ENCODE measurements at places on chromosomes 2 and 18.

DNA sequence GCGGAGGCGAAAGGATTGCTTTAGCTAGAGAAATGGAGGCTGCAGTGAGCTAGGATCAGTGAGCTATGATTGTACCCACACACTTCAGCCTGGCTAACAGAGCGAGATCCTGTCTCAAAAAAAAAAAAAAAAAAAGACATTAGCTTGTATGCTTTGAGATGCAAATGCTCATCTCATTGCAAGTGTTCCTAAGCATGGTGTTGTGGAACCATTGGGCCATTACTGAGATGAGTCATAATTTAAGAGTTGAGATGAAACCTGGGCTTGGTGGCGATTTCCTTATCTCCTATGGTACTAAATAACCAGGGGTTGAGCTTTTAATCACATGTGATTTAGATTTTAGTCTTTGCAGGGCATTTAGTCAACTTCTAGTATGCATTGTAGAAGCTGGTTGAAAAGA is 2.2 kb downstream of the PLEKHA3 start:
- DNase-seq, result no peak

DNA sequence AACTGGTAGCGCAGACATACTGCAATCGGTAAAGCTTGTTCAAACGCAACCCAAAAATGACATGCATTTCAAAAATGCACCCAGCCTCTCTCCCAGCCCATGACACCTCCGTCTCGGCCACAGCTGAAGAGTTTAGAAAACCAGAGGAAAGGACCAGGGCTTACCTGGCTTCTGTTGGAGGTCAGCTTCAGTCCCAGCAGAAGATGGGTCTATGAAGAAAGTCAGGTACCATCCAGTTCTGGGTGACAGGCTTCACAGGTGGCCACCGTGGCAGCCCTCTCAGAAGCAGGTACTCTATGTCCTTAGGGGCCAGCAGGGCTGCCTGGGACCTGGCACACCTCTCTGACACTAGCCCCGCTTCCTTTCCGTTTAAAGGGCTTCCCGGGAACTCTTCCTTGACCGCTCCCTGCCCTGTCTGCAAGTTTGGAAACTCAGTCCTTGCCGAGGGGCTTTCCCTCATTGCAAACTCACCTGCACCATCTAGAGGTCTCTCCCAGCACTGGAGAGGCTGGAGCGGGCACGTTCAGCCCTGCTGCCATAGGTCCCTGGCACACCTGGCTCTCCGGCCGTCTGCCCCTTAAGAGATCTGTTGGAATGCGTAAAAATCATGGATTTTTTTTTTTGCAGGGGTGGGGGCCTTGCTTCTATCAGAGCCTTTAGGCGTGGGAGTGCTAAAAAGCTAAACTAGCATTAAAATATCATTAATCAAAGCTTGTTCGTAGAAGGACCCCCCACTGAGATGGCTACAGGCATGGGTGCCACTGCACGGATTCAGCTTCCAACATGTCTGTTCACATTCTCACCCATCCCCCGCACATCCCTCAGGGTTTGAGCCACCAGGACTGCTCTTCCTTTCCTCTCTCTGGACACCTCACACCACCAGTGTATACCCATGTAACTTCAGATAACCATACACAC is at the start of gene EDAR:
Gene EDAR, minus strand, starts transcription at position 425 of the 918 bp plus-strand sequence. CDS start 58,206 bp downstream, outside the sequence.
- peak; percentile 52 for DNase-seq

DNA sequence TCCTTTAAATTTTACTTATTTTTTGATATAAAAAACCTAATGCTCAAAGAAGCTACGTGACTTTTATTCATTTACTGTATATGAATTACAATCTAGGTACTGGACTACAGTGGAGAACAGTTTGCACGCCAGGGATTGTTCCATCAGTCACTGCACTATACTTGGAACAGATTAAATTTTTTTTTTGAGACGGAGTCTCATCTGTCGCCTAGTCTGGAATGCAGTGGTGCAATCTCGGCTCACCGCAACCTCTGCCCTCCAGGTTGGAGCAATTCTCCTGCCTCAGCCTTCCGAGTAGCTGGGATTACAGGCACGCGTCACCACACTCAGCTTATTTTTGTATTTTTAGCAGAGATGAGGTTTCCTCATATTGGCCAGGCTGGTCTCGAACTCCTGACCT is 330.0 kb upstream of the SLC14A2 start:
- DNase-seq, result no peak

DNA sequence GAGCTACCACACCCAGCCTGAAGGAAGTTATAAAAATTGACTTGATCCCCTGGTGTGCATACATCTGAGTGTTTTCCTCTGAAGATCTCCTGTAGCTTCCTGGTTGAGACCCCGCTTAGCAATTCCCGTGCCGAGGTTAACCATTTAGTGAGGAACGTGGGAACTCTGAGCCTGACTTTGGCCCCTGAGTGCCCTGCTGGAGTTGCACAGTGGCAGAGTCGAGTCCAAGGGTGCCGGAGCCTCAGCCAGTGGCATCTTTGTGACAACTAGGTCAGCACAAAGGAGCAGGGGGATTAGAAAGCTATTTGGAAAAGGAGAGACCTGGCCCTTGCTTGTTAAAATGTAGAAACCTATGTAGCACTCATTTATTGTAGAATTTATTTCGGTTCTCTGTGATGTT is 561.2 kb upstream of the SALL3 start:
- no peak for DNase-seq

GRCh38 chr18:59220164-59220783 is 316 bp downstream of the GRP start:
- DNase-seq, result no peak

- no peak for DNase-seq
These were observed 21.6 kb upstream of the AGFG1 start for GRCh38 chr2:227450311-227450841.

DNA sequence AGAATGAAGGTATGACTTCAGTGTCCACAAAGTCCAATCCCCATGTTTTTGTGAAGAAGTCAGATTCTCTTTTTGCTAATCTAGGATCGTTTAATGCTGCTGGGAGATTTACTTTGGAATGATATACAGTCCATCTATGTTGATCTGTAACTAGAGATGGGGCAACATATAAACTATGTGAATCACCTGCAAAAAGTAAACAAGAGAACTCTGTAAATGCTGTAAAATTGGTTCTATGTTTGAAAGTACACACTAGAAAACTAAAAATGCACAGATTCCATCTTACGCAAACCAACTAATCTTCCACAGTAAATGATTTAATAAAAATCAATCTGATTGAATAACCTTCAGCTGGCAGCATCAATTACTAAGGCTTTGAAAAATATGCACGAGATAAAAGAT is 37.5 kb downstream of the VPS54 start:
- DNase-seq, result no peak

GRCh38 chr18:59096098-59096789 is 43.4 kb upstream of the SEC11C start:
- DNase-seq, result no peak

- DNase-seq, result no peak
These were observed 86.0 kb downstream of the ACSL3 start for GRCh38 chr2:222946700-222947287.

- DNase-seq, result no peak
These were observed 24.7 kb downstream of the LGALSL start for GRCh38 chr2:64478502-64479230.

DNA sequence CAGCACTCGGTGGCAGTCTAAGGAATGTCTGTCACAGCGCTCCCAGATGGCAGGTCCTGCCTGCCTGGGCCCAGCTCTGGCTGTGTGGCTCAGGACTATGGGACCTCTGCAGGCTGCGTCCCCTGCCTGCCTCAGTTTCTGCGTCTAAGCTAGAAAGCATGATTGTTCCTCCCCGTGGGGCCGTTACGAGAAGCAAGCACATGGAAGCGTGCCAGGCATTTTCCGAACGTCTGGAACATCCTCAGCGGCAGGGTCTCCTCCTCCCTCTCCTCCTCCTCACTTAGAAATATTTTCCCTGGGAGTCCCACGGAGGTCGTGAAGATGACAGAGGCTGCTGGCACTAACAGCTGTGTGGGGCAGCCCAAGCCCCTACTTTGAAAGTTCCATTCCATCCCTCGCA is 43.3 kb downstream of the LRRFIP1 start:
- no peak for DNase-seq

GRCh38 chr2:45885171-45885621 is 233.7 kb downstream of the PRKCE start:
- no peak for DNase-seq

DNA sequence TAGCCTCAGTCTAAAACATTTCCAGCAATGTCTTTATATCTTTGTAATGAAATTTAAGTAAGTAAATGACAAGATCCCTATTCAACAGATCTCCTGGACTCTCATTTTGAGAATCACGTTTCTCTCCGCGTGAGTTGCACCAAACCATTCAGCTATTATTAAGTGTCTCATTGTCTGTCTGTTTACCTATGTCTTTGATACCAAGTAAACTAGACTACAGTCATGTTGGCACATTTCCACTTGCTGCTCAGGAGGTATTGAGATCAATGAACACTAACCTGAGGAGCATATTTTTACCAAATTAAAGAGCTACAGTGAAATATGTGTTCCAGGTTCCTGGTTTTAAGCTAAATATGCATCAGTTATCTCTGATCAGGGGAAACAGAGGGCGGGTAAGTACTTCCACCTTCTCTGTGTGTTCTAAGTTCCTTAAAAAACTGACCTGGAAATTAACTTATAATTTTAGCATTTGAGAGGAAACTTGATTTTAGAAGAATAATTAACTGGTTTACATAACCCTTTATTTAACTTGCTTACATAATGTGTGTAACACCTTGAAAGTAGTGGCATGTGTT is 125.8 kb downstream of the OSBPL6 start:
- DNase-seq, result no peak

DNA sequence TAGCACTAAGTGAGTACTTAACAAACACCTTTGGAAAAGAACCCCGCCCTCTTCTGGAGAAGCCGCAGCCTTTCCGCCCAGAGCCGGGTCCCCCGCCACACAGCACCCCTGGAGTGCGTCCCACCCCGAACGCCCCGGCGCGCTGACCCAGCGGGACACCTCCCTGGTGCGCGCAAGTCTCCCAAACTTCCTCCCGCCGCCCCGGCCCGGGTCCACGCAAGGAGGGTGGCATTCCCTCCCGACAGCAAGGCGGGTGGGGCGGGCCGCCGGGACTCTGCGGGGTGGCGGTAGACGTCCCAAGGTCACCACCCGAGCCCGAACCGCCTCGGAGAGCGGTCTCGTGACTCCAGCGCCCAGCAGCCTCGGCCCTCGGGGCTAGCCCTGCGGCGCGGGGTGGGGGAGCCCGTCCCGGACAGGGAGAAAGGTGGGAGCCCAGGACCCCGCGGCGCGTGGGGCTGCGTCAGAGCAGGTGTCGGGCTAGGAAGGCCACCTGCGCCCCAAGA is 598 bp downstream of the CCDC93 start:
- peak; percentile 30 for DNase-seq

DNA sequence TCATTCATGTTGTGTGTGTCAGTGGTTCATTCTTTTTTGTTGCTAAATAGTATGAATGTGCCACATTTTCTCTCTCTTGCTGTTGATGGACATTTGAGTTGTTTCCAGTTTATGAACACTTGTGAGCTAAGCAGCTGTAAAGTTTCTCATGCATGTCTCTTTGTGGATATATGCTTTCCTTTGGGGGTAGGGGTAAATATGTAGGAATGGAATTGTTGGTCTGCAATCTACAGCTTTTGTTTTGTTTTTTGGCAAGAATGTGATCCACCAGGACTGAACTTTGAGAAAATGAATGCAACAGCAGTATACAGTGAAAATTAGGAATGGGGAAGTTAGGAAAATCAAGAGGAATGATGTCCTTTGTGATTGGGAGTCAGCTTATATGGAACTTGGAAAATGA is 226.3 kb downstream of the CDCA7 start:
- no peak for DNase-seq

- no peak for DNase-seq
These were observed 158.6 kb upstream of the LTBP1 start for GRCh38 chr2:32788114-32788513.

- no peak for DNase-seq
These were observed 119.1 kb upstream of the PELI1 start for GRCh38 chr2:64263315-64263714.

DNA sequence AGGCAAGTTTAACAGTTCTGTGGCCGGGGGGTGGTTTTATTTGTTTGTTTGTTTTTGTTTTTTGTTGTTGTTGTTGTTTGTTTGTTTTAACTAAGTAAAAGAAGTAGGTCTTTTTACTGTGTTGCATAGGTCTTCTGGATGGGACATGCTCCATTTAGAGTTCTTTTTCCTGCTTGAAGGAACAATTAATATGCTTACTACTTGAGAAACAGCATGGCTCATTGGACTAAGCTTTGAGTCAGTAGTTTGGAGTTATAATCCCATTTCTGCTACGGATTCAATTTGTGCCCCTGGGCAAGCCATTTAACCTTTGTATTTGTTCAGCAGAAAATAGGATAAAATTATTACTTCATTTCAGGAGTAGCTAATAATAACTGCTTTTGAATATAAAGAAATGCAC is 8.7 kb upstream of the ACVR2A start:
- DNase-seq, result no peak

DNA sequence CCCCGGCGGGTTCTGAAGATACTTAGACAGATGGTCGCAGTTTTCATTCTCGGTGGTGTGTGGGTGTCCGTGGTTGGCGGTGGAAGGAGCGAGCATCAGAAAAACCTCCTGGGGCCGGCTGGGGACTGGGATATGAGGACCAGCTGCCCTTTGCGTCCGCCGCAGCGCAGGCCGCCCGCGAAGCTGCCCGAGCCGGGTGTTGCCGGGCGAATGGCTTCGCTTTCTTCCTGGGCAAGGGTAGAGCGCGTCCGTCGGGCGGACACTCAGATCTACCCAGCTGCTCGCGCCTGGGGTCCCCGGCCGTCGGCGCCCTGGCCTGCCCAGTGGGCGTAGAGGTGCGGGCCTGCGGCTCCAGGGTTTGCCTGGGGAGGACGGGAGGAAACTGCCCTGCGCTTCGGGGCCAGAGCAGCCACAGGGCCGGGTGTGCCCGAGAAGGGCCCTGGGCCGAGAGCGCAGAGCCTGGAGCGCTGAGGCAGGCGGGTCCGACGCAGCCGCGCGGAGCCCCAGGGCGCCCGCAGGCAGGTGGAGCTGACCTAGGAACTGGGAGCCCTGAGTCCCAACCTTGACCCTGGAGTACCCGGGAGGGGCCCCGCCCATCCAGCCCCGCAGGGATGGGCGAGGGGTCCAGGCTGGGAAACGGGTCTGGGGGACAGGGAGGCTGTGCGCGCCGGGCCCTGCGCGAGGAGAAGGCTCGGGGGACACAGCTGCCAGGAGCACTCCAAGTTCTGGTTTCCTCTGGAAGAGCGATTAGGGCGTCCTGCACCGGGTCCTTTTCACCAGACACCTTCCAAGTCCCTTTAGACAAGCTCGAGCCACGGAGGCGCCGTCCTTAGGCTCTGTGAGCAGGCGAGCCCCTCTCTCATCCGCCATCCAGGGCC is 1.3 kb downstream of the TWIST2 start:
- no peak for DNase-seq

DNA sequence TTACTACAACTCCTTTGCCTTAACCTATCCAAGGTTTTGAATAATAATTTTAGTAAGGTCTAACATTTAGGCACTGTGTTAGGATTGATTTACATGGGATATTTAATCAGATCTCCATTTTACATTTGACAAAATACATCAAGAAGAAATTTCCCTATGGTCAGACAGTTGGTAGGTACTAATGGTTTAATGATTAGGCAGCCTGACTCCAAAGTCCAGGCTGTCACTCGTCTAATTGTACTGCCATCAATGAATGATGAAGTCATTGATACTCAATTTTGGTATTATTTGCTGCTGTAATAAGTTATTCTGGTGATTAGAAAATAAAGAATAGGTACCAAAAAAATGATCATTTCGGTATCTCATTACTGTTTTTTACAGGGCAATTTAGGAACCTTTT is 14.1 kb downstream of the BBS5 start:
- DNase-seq, result no peak
